ENCODE measurements at places on chromosomes 7 and 10.

- H3K27me3 ChIP-seq: no peaks in the 10 kb centered on the region
- H3K4me1 ChIP-seq: no peaks in the 10 kb centered on the region
- no peaks in the 10 kb centered on the region for H3K36me3 ChIP-seq
- H3K4me3 ChIP-seq: no peak overlapping the region
Measured at GRCh38 chr10:48271047-48271730, 3.3 kb downstream of the FRMPD2 start.

DNA sequence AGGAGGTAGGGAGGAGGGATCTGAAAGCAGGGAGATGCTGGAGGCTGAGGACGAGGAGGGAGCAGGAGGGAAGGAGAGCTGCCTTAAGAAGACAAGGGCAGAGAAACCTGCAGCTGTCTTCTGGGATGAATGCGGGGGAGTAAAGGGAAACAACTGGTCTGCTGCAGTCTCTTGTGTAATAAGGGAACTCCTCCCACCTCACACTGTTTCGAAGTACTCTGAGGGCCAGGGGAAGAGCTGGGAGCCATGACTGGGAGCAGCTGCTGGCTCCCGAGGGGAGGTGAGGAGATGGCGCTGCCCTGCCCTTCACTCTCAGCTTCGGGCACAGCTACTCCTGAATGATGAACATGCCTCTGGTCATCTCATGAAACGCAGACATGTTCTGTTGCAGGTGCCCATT lies 65.1 kb downstream of the CLEC2L start:
- H3K36me3 ChIP-seq: peaks cover 41% of the 10 kb centered on the region
- no peak overlapping the region for H3K27ac ChIP-seq
- H3K27me3 ChIP-seq: no peaks in the 10 kb centered on the region
- no peak overlapping the region for H3K4me3 ChIP-seq
- no peaks in the 10 kb centered on the region for H3K4me1 ChIP-seq

DNA sequence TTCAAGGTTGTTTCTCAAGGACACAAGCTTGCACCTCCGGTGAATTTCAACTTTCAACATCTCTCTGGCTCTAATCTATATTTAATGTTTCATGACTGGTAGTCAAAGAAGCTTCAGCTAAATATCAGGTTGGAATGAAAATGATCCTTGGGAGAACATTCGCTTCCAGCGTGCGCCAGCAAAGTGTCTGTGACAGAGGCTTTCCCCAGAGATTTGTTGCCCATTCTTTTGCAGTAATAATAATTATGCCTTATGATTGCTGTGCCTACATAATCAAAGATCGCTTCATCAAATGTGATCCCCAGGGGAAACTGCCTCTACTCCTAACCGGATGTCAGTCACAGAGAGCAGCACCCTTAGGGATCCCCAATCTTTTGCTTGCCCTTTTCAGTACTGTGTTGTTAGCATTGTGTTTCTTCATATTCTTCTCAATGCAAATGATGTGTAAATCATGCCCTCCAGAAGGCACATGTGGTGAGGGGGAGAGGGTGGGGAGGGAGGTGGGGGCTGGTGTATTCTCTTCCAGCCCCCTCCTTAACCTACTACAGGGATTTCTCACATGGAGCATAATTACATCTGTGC lies 30.5 kb downstream of the FZD1 start:
- DNase-seq: no peak
- H3K27me3 ChIP-seq: no peaks in the 10 kb centered on the region
- no peak overlapping the region for H3K4me3 ChIP-seq
- no peaks in the 10 kb centered on the region for H3K4me1 ChIP-seq
- H3K36me3 ChIP-seq: no peaks in the 10 kb centered on the region

- no peaks in the 10 kb centered on the region for H3K36me3 ChIP-seq
- no peak for DNase-seq
- no peaks in the 10 kb centered on the region for H3K4me1 ChIP-seq
- H3K4me3 ChIP-seq: no peak overlapping the region
- no peaks in the 10 kb centered on the region for H3K27me3 ChIP-seq
Measured at GRCh38 chr10:72049969-72050781, 38.2 kb downstream of the SPOCK2 start.

- no peak overlapping the region for H3K4me3 ChIP-seq
- no peak for DNase-seq
- no peaks in the 10 kb centered on the region for H3K27me3 ChIP-seq
- no peak overlapping the region for H3K27ac ChIP-seq
- no peaks in the 10 kb centered on the region for H3K36me3 ChIP-seq
Measured at GRCh38 chr7:129550693-129551360, 48.5 kb downstream of the SMKR1 start.

DNA sequence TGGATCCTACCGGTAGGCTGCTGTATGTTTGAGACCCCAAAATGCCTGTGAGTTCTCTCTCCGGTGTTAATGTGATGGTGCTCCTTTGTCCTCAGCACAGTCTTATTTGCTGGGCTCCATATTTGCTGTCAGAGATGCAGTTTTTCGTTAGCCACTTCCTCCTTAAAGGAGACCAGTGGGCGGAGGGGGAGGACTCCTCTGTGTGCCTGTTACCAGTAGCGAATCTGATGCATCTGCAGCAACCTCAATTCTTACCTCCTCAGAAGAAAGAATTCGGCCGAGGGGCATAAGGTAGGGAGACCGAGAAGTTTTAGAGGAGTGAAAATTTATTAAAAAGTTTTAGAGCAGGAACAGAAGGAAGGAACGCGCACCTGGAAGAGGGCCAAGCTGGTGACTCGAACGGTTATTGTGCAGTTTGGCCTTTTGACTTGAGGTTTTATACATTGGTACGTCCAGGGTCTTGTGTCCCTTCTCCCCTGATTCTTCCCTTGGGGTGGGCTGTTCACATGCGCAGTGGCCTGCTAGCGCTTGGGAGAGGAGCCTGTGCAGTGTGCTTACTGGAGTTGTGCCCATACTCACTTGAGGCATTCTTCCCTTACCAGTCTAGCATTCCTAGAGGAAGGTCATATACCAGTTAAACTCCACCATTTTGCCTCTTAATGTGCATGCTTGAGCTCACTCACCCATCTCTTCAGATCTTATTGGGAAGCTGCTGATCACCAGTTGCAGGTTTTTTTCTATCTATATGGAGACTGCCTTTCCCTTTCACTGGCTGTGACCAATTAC lies 49.5 kb downstream of the GNAI1 start:
- H3K27ac ChIP-seq: no peak overlapping the region
- no peak for DNase-seq
- H3K4me1 ChIP-seq: no peaks in the 10 kb centered on the region
- no peaks in the 10 kb centered on the region for H3K36me3 ChIP-seq

DNA sequence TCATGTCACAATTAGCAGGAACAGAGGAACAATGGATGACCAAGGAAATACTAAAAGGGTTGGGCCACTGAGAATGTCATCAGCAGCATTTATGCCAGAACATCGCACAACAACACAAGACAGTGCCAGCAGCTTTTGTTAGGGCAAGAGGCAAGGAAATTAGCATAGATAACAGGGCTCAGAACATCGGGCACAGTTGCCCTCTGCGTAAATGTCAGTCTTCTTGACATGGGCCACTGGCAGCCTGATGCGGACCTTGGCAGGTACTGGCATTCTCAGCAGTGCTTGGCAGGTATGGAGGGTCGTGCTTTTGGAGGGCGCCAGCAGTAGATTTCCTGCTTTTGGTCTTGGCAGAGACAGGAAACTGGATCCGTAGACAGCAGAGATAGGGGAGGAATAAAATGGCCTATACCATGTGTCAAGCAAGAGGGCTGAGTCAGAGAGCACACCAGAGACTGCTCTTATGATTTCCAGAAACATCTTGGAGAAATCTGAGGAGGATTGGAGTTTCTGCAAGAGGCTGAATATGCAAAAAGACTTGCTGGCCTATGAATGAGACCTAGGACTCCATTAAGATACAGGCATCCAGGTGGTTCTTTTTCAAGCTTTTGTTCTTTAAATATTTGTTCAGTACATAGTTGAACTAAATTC lies 371.5 kb upstream of the MTPN start:
- no peak overlapping the region for H3K4me3 ChIP-seq
- no peaks in the 10 kb centered on the region for H3K4me1 ChIP-seq
- H3K27me3 ChIP-seq: no peaks in the 10 kb centered on the region
- H3K36me3 ChIP-seq: no peaks in the 10 kb centered on the region

DNA sequence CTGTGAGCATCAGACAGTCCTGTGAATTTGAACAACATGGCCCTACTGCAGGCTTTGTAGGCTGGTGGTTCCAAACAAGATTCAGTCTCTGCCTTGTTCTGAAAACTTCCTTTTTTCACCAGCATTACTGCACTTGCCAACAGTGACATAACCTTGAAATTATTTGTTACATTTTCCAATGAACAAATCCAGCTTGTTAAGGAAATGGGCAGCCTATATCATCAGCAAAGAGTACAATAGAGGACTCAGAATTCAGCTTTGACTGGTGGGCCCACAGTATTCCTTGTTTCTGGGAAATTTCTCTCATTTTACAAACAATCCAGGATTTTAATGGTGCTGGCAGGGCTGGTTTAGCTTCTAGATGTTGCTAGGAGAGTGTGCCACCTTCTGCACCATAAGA lies 703.7 kb upstream of the FZD8 start:
- H3K27me3 ChIP-seq: no peaks in the 10 kb centered on the region
- no peak for DNase-seq
- H3K27ac ChIP-seq: no peak overlapping the region
- no peaks in the 10 kb centered on the region for H3K4me1 ChIP-seq
- H3K4me3 ChIP-seq: no peak overlapping the region

DNA sequence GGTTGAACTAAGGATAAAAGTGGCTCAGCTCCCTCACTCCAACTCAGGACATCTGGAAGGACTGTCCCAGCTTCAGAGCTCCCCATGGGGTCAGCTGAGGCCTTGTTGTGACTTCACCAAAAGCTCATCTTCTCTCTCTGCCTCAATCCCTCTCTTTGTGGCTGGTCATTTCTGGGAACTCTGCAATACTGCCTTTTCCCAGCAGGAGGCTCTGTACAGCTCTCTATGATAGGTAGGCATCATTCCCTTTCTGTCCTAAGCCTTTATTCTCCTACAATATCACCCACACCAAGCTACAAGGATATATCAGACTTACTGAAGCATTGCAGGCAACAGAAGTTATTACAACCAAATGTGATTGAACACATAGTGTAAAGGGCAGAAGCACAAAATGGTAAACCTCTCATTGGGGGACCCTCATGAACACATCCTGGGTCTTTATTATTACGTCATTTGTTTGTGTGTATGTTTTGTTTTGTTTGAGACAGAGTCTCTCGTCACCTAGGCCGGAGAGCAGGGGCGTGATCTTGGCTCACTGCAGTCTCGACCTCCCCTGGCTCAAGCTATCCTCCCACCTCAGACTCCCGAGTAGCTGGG lies 36.7 kb upstream of the PRPS1L1 start:
- no peak for DNase-seq
- H3K27me3 ChIP-seq: no peaks in the 10 kb centered on the region
- H3K36me3 ChIP-seq: no peaks in the 10 kb centered on the region
- no peak overlapping the region for H3K27ac ChIP-seq
- H3K4me1 ChIP-seq: no peaks in the 10 kb centered on the region

DNA sequence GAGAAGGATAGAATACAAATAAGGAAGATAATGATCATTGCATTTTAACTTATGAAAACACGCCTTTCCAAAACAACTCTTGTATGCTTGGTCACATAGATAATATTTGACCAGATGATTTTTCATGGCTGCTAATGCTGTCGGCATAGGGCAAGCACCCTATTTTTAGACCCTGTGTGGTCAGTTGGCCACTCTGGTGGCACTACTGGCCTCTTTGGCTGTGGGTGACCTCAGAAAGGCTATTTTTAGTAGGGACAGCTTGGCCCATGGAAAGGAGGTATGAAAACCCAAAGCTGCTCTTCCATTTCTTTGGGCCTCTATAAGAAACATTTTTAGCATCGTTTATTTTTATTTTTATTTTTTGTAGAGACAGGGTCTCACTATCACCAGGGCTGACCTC lies 12.3 kb downstream of the BMPER start:
- no peak overlapping the region for H3K27ac ChIP-seq
- H3K27me3 ChIP-seq: no peaks in the 10 kb centered on the region
- H3K36me3 ChIP-seq: no peaks in the 10 kb centered on the region
- H3K4me3 ChIP-seq: no peak overlapping the region
